NCI-H82 (cell line): ENCODE measurements at places on chromosomes 7 and 10.

DNA sequence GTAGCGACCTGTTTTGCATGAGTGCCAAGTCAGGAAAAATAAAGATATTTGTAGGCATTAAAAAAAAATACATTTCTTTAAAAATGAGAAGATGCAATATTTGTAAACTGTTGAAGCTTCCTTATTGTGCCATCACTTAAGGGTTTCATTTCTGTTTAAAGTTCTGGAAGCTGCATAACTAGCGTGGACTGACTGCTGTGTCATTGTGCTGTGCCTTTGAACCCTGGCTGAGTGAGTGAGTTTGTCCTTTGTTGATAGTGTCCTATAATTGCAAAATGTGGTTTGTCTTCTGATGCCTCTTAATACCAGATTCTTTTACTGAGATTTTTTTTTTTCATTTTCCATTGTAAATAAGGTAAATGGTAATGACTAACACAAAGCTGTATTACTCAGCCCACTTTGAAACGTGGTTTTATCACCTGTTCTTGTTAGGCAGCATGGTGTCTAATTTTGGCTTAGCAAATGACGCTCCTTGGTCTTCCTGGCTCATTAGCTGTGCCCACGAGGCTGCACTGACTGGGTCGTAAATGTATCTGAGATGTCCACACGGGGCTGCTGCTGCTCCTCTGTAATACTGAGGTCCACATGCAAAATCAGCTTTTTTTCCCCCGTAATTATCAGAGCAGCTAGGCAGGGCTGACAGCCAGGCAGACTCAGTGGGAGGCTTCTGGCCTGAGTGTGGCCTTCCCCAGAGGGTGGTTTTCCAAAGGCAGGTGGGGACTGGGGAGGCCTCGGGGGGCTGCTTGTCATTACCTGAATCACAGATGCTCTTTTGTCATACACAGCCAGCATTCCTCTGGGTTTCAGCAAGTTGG, 14.8 kb downstream of the ZSCAN25 start:
- DNase-seq, result no peak

DNA sequence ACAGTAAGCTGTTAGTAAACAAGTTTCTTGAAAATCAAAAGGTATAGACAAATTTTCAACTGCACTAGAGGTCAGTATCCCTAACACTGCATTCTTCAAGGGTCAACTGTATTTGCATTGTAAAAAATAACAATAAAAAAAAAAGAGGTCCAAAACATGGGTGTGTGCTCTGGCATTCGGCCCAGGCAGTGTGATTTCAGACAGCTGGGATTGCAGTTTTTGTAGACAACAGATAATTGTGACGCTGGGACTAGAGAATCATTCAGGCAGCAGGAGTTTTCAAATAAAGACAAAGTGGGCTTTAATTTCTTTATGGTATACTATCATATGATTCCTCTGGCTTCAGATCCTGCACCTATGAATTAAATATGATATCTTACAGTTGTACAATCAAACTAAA, 543.2 kb upstream of the SEMA3D start:
- DNase-seq, result no peak

- no peak for DNase-seq
Measured at GRCh38 chr7:12721286-12721830, 33.9 kb downstream of the ARL4A start.

DNA sequence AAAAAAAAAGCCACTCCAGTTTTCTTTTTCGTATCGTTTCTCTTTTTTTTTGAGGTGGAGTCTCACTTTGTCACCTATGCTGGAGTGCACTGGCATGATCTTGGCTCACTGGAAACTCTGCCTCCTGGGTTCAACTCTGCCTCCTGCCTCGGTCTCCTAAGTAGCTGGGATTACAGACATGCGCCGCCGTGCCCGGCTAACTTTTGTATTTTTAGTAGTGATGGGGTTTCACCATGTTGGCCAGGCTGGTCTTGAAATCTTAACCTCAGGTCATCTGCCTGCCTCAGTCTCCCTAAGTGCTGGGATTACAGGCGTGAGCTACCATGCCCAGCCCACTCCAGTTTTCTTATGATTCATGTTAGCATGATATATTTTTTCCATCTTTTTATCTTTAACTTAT, 92.7 kb downstream of the ANKRD61 start:
- no peak for DNase-seq

DNA sequence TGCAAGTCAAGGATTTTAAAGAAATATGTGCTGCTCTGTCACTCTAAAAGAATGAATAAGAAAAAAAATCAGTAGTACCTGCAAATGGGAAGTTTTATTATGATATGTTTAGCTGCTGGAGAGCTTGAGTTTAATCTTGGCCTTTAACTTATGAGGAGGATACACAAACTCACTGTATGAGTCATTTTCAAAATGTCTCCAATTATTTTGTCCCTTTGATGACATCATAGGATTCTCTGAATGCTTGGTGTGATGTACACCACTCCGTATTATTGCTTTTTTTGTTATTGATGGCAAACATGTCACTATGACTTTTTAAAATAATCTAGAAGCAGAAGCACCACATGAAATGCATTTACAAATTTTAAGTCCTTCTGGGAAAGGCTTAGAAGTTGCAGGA, 125.8 kb downstream of the RALA start:
- no peak for DNase-seq

GRCh38 chr7:142637240-142637639, 112.0 kb upstream of the PRSS1 start:
- DNase-seq, result no peak

DNA sequence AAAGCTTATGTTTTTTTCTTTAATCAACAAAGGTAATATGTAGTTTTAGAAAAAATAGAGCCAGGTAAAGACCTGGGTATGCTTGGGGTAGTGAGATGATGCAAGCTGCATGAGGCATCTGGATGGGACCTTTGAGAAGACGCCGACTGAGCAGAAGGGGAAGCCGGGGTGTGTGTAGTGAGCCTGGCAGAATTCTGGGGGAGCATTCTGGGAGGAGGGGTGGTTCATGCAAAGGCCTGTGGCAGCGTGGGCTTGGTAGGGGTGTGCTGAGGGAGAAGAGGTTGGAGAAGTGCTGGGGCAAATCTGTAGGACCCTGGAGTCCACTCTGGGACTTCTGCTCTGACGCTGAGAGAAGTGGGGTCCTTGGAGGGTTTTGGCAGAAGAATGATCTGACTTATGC, 33.9 kb upstream of the SHH start:
- DNase-seq, result no peak

GRCh38 chr7:8261711-8262695, at the start of gene ICA1:
Gene ICA1 (minus strand): TSS chr7:8262167. CDS start chr7:8235926, 26,241 bp downstream.
- DNase-seq, result peak; percentile 79

DNA sequence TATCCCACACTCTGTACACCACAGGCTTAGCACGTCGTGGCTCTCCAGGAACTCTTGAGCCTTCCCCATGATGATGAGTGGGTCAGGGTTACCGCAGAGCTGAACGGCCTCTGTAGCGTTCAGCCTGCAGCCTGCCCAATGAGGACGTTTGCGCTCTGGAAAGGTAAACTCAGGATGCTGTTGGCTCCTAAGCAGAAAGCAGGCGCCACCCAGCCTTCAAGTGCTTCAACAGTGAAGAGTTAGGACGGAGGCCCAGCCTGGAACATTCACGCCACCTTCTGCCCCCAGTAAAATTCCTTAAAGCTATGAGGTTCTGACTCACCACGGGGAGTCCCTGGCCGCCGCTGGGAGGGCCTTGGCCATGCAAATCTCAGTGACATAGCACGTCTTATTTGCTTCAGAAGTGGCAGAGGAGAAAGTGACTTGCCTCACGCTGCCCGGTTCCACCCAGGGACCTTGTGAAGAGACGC, 161.5 kb upstream of the SH2B2 start:
- DNase-seq, result no peak

- no peak for DNase-seq
Measured at GRCh38 chr7:68576366-68576765, 1021.9 kb upstream of the AUTS2 start.

GRCh38 chr10:103888113-103888841, 29.7 kb downstream of the STN1 start:
- DNase-seq, result peak; percentile 49

DNA sequence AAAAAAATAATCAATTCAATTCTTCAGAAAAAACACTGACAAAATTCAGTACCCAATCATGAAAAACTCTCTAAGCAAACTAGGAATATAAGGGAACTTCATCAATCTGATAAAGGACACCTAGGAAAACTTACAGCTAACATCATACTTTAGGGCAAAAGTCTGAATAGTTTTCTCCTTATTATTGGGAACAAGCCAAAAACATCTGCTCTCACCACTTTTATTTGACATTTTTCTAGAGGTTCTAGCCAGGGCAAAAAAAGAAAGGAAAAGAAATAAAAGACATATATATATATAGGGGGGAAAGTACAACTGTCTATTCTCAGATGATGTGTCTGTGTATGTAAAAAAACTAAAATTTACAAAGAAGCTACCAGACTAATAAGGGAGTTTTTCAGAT, 19.0 kb downstream of the CDK6 start:
- DNase-seq, result no peak
